ENCODE measurements at places on chromosomes 1 and 21. TPM values are rescaled to one million over a fixed set of nuclear protein-coding genes. Genes with fewer than 3 reads are reported as not detected.

KDF1 gene
- total RNA-seq, result not detected

PDE4B gene
- 69.8 TPM for total RNA-seq

MTARC1 gene
- total RNA-seq, result 3.5 TPM

CA6 gene
- total RNA-seq, result not detected

DNA sequence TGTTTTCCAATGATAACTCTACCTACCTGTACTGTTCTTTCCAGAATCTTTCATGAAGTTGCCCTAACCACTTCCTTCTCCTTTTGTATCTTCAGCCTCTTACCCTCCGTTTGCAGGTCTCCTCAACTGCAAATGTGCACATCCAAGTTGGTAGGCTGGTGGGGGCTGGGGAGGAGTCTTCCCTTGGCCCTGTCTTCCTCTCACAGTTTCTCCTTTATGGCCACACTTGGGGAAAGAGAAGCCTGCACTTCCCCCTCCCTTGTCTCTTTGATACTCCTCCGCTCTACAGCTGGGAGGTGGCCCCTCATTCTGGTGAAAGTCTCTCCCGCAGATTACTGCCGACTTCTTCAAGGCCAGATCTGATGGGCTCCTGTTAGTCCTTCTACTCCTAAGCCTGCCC, 26.9 kb upstream of the GPR88 start:
- no peak overlapping the region for H3K4me3 ChIP-seq
- DNase-seq, result no peak
- no peak overlapping the region for H3K27ac ChIP-seq
- H3K27me3 ChIP-seq, result no peaks in the 10 kb centered on the region

DNA sequence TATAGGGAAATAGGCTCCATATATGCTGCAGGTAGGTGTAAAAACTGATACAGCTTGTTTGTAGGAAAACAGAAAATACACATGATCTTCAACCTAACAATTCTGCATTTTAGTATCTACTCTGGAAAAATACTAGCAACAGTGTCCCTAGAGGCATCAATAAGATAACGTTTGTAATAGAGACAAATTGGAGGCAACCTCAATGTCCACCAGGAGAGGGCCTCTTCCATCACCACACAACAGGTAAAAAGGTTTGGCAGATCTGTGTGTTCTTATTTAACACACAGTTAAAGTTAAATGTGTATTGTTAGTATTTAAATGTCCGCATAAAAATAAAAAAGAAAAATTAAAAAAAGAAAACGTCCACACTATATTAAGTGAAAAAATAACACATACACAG, 5.4 kb downstream of the EIF2D start:
- no peak overlapping the region for H3K4me3 ChIP-seq
- peak; percentile 41 for DNase-seq
- H3K36me3 ChIP-seq, result peaks cover 14% of the 10 kb centered on the region
- no peak overlapping the region for H3K27ac ChIP-seq
- no peaks in the 10 kb centered on the region for H3K27me3 ChIP-seq

DNA sequence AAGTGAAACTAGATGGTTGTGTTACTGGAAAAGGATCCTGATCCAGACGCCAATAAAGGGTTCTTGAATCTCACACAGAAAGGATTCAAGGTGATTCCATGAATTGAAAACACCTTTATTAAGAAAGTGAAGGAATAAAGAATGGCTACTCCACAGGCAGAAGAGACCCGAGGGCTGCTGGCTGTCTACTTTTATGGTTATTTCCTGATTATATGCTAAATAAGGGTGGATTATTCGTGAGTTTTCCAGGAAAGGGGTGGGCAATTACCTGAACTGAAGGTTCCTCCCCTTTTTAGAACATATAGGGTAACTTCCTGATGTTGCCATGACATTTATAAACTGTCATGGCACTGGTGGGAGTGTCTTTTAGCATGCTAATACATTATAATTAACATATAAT, 50.9 kb upstream of the WARS2 start:
- no peaks in the 10 kb centered on the region for H3K36me3 ChIP-seq
- H3K27me3 ChIP-seq, result no peaks in the 10 kb centered on the region
- peaks cover 9% of the 10 kb centered on the region for H3K4me1 ChIP-seq
- DNase-seq, result no peak

- H3K4me3 ChIP-seq, result no peak overlapping the region
- peak overlapping the region; percentile 27 for H3K27ac ChIP-seq
- no peak for DNase-seq
- no peaks in the 10 kb centered on the region for H3K36me3 ChIP-seq
- peaks cover 35% of the 10 kb centered on the region for H3K4me1 ChIP-seq
Measured at GRCh38 chr1:54326543-54327385, 79.4 kb downstream of the SSBP3 start.

GRCh38 chr1:115668579-115668978, 26.8 kb downstream of the VANGL1 start:
- peaks cover 9% of the 10 kb centered on the region for H3K4me1 ChIP-seq
- H3K36me3 ChIP-seq, result peaks cover 14% of the 10 kb centered on the region
- H3K4me3 ChIP-seq, result no peak overlapping the region

DNA sequence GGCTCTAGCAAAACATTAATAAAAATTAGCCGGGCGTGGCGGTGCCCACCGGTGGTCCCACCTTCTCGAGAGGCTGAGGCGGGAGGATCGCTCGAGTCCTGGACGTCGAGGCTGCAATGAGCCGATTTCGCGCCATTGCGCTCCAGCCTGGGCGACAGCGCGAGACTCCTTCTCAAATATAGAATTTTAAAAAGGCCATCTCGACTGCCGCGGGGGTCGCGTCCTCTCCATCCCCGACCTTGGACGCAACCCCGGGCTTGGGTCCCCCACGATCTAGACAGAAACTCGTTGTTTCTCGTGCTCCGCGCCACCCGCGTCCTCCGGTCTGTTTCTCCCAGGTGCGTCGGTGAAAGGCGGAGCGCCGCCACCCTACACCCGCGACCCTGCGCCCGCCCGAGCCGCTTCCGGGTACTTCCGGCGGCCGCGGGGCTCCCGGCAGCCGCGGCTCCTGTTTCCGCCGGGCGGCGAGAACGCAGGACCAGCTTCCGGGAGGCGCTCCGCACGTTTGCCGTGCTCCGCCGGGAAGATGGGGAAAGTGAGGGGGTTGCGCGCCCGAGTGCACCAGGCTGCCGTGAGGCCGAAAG, at the start of gene SLX9:
Gene SLX9 (plus strand): TSS at position 498 of the 584 bp plus-strand sequence. CDS start 29 bp downstream, at position 527.
- peaks cover 18% of the 10 kb centered on the region for H3K4me1 ChIP-seq
- H3K27ac ChIP-seq, result peak within 1 kb of the TSS; percentile 47
- H3K27me3 ChIP-seq, result no peaks in the 10 kb centered on the region
- DNase-seq, result peak; percentile 39
- peak within 1 kb of the TSS; percentile 48 for H3K4me3 ChIP-seq
- H3K36me3 ChIP-seq, result peaks cover 7% of the 10 kb centered on the region

- no peak overlapping the region for H3K27ac ChIP-seq
- H3K4me3 ChIP-seq, result no peak overlapping the region
- H3K36me3 ChIP-seq, result no peaks in the 10 kb centered on the region
- no peaks in the 10 kb centered on the region for H3K27me3 ChIP-seq
- H3K4me1 ChIP-seq, result no peaks in the 10 kb centered on the region
Measured at GRCh38 chr1:223203034-223203408, 60.0 kb upstream of the TLR5 start.

DNA sequence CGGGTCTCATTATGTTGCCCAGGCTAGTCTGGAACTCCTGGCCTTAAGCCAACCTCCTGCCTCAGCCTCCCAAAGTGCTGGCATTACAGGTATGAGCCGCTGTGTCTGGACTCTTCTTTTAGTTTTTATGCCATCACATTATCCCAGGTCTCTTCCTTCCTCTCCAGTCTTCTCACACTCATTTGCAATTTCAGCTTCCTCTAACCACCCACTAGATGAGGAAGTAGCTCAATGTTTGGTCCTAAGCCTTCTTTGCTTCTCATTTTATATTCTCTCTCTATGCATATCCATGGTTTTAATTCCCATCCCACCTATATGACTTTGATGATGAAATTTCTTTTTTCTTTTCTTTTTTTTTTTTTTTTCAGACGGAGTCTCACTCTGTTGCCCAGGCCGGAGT, 3.1 kb upstream of the ZBTB8A start:
- peaks cover 18% of the 10 kb centered on the region for H3K4me1 ChIP-seq
- no peaks in the 10 kb centered on the region for H3K27me3 ChIP-seq
- DNase-seq, result no peak

- no peak for DNase-seq
- no peaks in the 10 kb centered on the region for H3K4me1 ChIP-seq
- H3K36me3 ChIP-seq, result no peaks in the 10 kb centered on the region
- no peak overlapping the region for H3K4me3 ChIP-seq
Measured at GRCh38 chr1:15124362-15125100, 29.0 kb upstream of the TMEM51 start.

GRCh38 chr1:12180315-12180714, 13.5 kb downstream of the TNFRSF1B start:
- no peak overlapping the region for H3K27ac ChIP-seq
- no peak for DNase-seq
- no peaks in the 10 kb centered on the region for H3K36me3 ChIP-seq
- no peak overlapping the region for H3K4me3 ChIP-seq
